Fibroblast of pulmonary artery (primary cell): ENCODE measurements at places on chromosomes 16 and 17.

DNA sequence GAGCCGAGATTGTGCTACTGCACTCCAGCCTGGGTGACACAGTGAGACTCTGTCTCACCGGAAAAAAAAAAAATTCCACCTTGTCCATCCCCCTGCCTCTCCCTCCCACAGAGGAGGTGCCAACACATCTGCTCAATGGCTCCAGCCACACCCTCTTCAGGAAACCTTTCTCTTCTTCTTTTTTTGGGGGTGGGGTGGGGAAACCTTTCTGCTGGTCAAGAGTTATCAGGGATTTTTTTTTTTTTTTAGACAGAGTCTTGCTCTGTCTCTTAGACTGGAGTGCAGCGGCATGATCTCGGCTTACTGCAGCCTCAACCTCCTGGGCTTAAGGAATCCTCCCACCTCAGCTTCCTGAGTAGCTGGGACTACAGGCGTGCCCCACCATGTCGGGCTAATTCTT, 18.7 kb downstream of the TNS4 start:
- DNase-seq = no peak

DNA sequence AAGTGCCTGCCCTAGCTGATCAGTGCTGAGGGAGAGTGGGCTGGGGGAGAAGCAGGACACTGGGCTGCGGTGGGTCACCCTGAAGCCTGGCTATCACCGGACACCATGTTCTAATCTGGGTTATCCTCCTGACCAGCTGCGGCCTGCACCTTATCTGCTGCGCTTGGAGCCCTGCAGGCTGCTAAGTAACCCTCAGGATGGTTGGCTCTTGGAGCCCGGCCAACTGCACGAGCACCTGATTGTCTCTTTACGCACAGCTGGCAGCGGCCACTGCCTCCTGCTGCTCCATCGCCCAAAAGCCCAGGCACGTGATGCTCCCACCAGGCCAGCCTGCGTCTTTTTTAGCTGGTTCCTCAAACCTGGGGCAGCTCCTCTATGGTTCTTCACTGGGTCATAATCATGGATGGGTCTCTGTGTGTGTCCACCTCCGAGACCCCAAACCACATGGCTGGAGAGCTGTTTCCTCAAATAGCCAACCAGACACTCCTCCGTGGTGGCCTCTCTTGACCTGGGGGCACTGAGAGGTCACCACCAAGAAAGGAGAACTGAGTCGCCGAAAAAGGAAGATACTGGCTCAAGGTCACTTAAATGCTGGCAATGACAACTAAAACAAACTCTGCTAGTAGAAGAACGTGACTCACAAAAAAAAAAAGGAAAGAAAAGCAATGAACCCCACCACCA, 21.7 kb downstream of the SPHK1 start:
- DNase-seq = no peak

DNA sequence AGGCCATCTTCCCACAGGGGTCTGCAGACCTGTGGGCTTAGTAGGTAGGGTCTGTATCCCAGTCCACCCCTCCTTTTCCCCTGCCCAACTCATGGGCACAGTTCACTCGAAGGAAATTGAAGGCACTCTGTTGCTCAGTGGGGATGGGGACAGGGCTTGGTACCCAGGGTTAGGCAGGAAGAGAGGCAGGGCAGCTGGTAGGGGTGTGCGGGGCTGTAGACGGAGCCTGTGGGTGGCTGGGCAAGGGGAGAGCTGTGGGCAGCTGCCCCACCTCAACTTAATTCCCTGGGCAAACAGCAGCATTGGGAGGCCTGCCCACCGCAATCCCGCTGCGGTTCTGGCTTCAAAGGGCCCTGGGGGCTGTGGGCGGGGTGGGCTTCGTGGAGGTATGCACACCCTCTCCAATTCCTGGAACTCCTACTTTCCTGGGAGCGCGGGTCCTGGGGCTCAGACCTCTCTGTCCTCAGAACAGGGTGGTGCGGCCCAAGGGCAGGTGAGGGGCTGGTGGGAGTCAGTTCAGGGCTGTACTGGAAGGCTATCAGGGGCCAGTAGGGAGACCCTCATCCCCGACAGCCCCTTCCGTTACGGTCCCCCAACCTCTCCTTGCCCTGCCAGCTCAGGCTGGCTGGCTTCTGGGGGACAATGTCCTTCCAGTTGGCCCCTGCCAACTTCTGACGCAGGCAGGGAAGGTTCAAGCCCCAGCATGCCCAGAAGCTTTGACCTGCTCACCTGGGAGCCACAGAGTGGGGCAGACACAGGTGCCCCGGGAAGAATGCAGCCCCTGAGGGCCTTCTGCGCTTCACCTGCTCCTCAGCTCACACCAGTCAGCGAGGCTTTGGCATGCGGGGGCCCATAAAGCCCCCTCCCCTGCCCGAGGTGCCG, 9.1 kb downstream of the FOXJ1 start:
- no peak for DNase-seq

GRCh38 chr16:1076801-1077576, 4.4 kb downstream of the SSTR5 start:
- no peak for DNase-seq

GRCh38 chr17:56506349-56506748, 87.2 kb upstream of the NOG start:
- no peak for DNase-seq

DNA sequence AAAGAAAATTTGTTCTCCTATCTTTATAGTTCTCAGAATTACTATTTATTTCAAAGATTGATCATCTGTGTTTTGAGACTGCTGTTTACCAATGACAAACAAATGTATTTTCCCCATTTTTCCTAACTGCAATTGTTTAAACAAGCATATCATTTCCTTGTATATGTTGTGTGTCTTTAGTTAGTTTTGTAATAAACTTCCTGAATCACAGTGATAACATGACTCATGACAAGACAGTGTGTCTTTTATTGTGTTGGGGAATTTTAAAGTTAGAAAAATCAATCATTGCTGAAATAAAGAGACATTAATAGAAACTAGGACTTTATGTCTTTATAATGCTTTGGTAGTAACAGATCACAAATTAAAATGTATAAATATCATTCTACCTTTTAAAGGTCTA, 348.5 kb downstream of the KCNJ2 start:
- DNase-seq = no peak

DNA sequence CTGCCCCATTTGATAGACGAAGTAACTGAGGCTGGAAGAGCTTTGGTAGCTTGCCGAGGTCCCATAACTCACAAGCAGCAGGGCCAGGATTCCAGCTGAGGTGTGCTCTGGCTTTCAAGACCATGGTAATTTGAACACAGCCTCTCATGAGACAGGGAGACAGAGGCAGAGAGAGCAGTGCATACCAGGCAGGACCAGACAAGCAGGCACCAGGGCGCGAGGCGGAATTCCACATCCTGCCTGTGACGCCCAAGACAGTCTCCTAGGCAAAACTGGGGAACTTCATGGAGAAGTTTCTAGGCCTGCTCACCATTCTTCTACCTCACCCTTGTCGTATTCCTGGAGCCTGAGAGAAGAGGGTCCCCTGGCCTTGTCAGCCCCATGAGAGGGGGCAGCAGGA, 19.2 kb downstream of the SDK2 start:
- DNase-seq = no peak

DNA sequence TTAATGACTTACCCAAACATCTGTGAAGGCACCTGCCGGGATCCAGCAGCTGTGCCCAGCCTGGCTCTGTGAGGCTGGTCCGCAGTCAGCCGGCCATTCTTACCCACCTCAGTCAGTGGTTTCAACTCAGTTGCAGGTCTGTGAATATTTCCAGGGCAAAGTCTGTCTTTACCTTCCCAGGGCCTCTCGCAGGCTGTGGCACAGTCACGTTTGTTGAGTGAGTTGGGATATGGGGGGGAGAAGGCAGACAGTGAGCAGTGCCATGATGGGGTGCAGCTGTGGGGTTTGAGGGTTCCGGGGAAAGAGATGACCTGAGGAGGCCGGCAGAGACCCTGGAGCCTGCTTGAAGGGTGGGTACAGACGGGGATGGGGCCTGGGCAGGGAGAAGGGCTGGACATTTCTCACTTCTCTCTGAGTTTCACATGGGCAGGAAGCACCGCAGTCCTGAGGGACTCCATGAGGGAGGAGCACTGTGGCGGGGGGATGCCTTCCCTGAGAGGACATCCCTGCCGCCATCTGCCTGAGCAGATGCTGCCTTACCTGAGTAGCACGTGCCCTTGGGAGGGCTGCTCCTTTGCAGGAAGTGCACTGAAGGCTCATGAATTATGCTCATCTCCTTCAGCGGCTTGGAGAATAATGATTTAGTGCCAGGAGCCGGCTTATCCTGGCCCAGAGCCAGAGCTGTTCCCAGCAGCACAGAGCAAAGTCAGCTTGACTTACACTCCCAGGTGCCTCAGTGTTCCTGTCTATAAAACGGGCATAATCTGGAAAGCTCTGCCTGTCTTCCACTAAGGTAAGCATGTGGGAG, 48.1 kb downstream of the KSR1 start:
- peak; percentile 31 for DNase-seq

- DNase-seq = no peak
Observed at GRCh38 chr17:17566896-17567513, 24.5 kb downstream of the PEMT start.

DNA sequence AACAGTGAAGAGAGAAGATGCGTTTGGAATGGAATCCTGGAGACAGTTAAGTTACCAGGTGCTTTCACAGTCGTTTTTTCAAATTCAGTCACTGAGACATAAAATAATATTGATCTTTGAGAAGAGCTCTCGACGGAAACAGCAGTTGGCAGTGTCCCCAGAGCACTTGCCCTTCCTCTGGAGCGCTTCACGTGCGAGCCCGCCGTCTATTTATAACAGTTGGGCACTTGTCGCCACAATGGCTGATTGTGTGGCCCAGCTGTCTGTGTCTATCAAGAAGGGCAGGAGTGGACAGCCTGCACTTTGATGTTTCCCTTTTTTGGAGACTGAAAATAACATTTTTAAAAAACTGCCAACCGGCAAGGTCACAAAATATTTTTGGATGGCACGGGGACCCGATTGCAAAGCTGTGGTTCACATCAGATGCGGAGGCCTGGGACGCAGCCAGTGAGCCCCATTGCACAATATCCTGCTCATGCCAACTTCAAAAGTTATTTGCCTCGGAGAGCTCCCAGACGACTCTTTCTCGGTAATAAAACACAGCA, 62.9 kb downstream of the ADCY9 start:
- DNase-seq = peak; percentile 38

DNA sequence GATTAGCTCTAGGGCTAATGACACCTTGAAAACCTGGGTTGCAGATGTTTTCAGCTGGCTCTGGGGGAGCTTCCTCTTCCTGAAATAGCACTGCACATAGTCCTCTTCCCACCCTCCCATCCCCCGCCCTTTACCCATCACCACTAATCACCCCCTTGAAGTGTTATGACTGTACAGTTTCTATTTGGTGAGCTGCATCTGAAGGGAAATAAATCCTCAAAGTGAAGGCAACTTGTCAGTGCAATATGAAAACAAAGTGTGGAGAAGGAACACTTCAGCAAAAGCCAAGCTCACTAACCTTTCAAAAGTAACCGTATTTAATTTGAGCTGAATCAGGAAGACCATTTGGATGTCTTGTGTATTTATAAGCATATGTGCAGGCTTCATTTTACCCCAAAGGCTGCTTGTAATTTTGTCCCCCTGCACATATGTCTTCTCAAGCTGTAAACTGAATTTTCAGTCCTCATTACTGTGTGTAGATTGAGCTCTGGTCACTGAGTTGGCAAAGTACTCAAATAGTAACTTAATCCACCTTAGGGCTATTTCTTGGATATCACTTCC, 44.1 kb upstream of the CA10 start:
- DNase-seq = no peak

DNA sequence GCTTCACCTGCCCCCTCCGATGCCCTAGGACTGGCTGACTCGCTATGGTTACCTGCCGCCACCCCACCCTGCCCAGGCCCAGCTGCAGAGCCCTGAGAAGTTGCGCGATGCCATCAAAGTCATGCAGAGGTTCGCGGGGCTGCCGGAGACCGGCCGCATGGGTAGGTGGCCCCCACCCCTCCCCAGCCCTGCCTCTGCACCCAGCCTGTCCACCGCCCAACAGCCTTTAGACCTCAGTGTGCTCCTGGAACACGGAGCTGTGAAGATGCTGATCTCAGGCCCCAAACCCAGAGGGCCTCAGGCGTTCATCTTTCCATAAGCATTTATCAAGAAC, 993 bp downstream of the MMP25 start:
- DNase-seq = no peak

- DNase-seq = peak; percentile 59
Observed at GRCh38 chr17:5011928-5012327, 14.2 kb downstream of the KIF1C start.

- peak; percentile 53 for DNase-seq
Observed at GRCh38 chr16:71479420-71479819, 9.7 kb downstream of the ZNF19 start.

DNA sequence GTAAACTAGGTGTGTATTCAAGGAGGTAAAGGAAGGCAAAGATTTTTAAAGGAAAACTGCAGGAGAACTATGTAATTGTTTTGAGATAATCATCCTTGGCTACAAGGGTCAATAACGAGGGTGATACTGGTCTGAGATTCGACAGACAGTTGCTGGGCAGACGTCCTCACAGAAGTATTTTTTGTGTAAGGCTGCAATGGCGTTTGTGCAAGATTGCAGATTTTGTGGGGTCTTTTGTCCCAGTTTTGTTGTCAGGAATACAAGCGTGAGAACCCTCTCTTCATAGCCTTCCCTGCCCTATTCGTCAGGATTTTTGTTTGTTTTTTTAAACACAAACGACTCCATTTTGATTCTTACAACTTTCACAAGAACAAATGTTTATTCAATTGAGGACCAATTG, 57.5 kb downstream of the GPR139 start:
- no peak for DNase-seq

DNA sequence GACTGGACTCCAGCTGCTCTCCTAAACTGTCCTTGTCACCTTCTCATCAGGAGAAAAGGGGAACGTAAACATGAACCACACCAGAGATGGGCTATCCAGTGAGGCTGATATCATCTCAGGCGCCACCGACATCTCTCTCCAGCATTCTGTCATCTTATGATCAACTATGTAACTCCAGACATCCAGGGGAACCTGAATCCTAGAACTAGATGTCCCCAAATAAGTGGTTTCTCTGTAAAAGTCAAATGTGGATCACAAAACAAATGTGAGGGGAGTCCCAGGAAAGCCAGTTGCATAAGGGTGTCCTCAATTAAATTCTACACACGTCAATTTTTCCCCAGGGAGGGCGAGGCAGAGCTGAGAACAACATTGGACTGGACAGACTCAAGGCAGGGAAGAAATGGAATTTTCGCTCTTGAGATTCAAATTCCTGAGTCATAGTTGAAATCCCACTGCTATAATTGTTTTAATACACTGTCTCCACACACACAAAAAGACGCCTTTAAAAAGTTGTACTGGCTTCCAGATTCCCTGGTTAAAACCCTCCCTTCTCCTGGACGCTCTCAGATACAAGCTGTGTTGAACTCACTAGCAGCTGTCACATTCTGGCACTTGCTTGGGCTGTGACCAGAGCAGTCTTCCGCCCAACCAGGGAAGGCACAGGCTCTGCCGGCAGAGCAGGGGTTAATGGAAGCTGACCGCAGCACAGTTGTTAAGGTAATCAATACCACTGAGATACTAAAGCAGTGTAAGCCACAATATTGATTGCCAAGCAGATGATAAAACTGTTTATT, 62.6 kb downstream of the ZFHX3 start:
- peak; percentile 87 for DNase-seq

- DNase-seq = no peak
Observed at GRCh38 chr17:72518753-72519597, 398.2 kb downstream of the SOX9 start.

- peak; percentile 97 for DNase-seq
Observed at GRCh38 chr16:30351586-30352419, 3.3 kb downstream of the CD2BP2 start.
